ENCODE measurements at places on chromosomes 13 and 19. TPM values are rescaled to one million over a fixed set of nuclear protein-coding genes. Genes with fewer than 3 reads are reported as not detected.

Gene KCNC3
- total RNA-seq = 9.3 TPM

Gene JAK3
- 6.9 TPM for total RNA-seq

Gene SIGLEC12
- total RNA-seq = not detected

Gene CCDC8
- 53.2 TPM for total RNA-seq

Gene ELL
- total RNA-seq = 13.0 TPM

Gene C1QTNF9
- not detected for total RNA-seq

Gene KLK2
- not detected for total RNA-seq

Gene FLT1
- 0.65 TPM for total RNA-seq

Gene CADM4
- total RNA-seq = 5.6 TPM

Gene CKM
- not detected for total RNA-seq

Gene ZNF132
- total RNA-seq = 1.6 TPM

Gene PSPN
- 3.4 TPM for total RNA-seq

Gene SIGLEC8
- total RNA-seq = not detected

Gene CD22
- total RNA-seq = not detected

Gene APOC1
- 2.2 TPM for total RNA-seq

Gene ZNF226
- 20.5 TPM for total RNA-seq

Gene FEM1A
- total RNA-seq = 12.3 TPM

Gene MAP4K1
- total RNA-seq = 1.4 TPM

Gene C5AR2
- 0.34 TPM for total RNA-seq

Gene YIF1B
- total RNA-seq = 97.8 TPM

Measured in chondrocyte (in vitro differentiated cells).